EH (cell line): ENCODE measurements at places on chromosomes 3 and 15.

DNA sequence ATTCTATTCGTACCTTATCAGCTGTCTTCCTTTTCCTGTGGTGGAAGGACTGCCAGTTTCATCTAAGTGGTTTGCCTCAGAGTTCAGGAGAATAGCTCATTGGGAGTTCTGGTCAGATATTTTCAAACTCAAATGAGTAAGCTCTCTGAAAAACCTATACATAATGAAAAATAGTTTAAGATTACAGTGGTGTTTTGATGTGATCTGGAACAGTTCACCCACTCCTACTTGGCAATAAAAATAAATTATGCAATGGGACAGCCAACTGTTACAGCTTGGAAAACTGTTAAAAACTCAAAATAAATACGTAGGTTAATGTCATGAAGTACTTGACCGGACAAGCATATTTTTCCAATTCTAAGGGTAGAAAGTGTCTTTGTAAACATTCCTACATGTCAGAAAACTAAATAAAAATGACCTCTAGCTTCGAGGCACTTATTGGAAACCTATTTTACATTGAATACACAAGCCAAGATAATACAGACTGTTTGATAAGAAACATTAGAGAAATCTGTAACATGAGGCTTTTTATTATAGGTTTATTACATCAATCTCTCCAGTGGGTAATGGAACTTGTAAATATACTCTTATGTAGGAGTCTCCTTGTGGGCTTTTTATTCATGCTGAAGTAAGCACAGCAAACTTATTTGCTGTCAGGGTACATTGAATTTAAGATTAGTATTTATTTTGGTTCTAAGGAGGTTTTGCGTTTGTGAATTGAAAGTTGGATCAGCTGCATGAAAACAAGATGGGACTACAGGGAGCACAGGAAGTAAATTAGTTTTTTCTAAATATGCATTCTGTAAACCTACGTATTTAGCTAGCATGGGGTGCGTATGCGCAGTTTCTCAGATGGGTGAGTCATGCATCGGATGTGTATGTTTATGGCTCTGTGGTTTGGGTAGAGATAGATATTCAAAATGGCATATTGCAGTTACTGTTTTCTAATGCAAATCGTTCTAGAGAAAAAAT is 453.1 kb downstream of the IL5RA start:
- DNase-seq = no peak

DNA sequence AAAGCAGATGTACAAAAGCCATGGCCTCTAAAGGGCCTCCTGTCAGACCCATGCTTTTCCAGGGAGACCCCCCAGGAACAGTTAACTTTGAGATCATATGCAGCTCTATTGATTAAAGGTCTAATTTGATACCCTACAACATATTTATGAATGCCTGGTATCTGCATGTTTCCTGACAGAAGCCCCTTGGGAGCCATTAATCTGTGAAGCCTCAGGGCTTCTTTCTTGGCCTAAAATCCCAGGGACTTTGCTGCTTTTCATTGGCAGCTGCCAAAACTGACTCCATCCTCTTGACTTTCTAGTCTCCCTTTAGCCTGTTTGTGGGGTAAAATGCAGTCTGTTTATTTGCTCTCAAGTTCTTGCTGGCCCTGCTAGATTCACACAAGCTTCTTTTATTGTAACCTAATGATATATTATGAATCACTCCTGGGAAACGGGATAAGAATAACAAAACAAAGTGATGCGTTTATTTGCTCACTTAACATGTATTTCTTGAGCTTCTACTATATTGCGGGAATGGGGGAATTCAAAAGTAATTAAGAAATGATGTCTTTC is 257.0 kb downstream of the LSAMP start:
- no peak for DNase-seq

DNA sequence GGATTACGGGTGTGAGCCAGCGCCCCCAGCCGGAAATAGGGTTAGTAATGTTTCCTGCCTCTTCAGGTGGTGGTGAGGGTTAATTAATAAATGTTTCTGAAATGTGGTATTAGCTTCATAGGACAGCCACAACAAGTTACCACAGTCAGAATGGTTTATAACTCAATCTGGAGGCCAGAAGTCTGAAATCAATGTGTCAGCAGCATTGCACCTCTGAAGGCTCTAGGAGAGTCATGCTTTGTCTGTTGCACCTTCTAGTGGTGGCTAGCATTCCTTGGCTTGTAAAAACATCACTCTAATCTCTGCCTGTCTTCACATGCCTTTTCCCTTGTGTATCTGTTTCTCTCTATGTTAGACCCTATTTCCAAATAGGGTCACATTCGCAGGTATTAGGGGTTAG is 7.8 kb upstream of the RPSA start:
- DNase-seq = no peak

- no peak for DNase-seq
Observed at GRCh38 chr3:44411031-44411645, 66.3 kb downstream of the ZNF445 start.

DNA sequence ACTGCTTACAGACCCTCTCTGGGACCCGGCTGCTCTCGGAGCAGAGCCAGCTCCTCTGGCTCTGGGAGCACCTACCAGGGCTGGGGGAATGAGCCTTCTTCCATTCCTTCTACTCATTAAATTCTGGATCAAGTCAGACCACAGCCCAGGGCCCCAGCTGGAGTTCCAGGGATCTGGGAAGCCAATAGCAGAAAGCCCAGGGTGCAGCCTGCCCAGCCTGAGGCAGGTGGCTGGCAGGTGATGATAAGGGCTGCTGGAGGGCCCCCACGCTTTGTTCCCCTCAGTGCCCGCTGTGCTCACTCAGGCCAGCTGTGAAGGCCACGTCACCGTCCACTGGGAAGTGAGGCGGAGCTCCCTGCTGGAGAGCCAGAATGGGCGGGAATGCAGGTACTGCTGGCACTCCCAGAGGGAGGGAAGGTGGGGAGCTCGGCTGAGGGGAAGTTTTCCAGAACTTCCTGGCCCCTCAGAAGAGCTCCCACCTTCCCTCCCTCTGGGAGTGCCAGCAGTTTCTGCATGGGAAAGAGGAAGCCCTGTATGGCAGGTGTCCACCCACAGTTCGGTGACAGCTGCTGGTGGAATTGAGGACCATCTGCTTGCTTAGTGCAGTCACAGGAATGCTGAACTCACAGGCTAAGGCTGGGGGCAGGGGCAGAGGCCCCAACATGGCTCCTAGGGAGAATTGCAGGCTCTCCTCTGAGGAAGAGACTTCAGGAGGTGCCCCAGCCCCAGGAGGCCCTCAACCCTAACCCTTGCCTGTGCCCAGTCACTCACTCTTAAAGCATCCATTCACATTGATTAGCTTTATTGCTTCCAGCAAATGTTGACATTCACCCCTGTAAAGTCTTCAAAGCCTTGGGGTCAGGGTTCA is 12.6 kb upstream of the RTP3 start:
- no peak for DNase-seq

DNA sequence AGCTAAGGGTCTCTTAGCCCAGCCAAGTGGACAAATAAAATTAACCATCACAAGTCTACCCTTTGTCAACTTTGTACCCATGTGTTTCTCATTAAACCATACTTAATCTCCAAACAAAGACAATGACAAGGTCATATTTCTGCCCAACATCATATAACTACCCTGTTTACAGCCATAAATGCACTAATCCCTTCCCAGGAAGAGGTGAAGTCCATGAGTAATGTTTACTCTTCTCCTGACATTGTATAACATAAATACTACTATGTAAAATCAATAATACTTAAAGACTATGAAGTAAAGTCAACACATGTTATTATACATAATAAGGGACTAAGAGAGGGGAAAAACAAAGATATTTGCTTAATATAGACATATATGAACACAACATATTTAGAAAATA is 38.5 kb upstream of the FAN1 start:
- DNase-seq = no peak

DNA sequence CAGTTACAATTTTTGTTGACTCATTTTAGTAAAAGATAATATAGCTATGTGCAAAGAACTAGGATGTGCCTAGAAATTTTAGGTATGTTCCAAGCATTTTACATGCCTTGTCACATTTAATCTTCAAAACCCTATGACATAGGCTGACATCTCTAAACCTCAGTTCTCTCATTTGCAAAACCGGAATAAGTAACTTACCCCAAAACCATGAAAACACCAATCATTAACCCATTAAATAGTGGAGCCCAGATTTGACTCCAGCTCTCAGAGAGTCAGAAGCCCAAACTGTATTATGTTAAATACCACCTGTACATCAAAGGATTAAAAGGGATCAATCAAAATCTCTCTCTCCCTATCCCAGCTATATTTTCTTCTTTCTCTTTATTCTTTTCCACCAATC is 36.6 kb downstream of the GSK3B start:
- no peak for DNase-seq

- DNase-seq = no peak
Observed at GRCh38 chr15:71385026-71385425, 269.8 kb downstream of the THSD4 start.

- no peak for DNase-seq
Observed at GRCh38 chr3:169871129-169871886, 1.6 kb upstream of the LRRC31 start.

GRCh38 chr15:70459312-70459711 is 304.0 kb downstream of the UACA start:
- DNase-seq = no peak
